ENCODE measurements at places on chromosomes 5 and 9.
A peak's percentile ranks its signal among the peaks of the same experiment; 100 is the strongest.

GRCh38 chr9:1354086-1354485, 303.9 kb downstream of the DMRT2 start:
- no peak for DNase-seq

- DNase-seq: peak; percentile 17
Observed at GRCh38 chr5:94908889-94909480, 290.5 kb downstream of the SLF1 start.

GRCh38 chr9:93052791-93053540, 5.5 kb upstream of the SUSD3 start:
- DNase-seq: no peak

DNA sequence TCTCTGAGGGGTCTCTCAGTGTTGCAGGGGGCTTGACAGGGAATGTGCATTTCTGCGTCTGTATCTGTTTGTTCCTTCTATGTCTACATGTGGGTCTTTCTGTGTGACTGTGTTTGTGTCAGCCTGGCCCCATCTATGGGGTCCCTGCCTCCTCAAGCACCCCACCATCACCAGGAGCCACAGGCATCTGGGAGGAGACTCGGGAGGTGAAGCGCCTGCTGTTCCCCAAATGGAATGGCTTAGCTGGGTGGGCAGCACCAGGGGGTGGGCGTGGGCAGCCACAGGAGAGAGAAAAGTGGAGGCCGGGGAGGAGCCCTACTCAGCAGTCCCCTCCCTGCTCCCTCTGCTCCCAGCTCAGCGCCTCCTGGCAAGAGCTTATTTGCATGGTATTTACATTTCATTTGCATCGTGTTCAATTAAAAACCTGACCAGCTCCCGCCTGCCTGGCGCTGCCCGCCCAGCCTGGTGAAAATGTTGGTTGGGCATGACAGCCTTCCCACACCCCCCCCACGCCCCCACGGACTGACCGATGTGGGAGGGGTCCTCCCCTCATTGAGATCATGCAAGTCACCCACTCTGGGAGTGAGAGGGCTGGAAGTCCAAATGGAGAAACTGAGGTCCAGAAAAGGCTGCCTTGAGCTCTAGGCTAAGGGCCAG, 50.5 kb downstream of the CXXC5 start:
- no peak for DNase-seq

Measured in AML-193 (cell line).